Coronary artery (tissue), 2 donors: ENCODE measurements at places on chromosomes 16 and 17.

DNA sequence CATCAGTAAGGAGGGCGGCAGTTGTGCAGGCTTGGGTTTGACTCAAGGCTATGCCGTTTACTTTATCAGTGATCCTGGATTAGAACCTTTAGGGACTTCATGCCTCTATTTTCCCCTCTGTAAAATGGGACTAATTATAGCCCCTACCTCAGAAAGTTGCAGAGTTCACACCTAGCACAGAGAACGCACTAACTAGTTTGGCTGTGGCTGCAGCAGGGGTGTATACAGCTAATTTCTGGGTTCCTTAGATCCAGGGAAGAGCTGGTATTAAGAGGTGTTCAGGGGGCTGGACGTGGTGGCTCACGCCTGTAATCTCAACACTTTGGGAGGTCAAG is 267.3 kb downstream of the CPPED1 start:
- no peak for DNase-seq

- no peak for DNase-seq
These were observed 44.7 kb downstream of the PSME3IP1 start for GRCh38 chr16:57140931-57141668.

- no peak for DNase-seq
These were observed 71.0 kb downstream of the CDRT15 start for GRCh38 chr17:14165616-14166015.

- no peak for DNase-seq
These were observed 15.2 kb upstream of the SSTR5 start for GRCh38 chr16:1057252-1057932.

DNA sequence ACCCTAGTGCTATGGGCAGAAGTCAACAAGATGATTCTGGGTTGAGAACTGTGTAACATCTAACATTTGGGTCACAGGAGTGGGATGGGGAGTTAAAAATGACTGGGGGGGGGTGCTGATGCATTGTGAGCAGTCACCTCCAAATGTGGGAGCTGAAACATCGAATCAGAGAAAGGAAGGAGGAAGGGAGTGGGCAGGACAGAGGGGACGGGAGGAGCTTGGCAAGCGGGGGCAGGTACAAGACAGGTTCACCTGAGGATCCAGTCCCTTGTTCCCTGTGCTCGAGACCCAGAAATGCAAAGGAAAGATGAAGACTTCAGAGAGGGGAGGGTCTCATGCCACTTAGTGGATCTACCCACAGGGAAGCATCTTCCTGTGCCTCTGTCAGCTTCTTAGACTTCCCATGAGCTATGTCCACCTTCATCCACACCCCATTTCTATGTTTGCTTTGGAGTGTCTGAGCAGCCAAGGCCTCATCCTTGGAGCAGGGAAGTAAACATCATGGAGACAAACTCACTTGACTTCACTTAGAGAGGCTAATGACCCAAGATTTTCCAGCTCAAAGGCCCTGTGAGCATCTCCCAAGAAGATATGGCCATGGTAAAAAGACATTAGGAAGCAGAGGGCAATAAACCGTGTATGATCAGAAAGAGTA is 20.5 kb downstream of the SMPD3 start:
- DNase-seq: no peak

DNA sequence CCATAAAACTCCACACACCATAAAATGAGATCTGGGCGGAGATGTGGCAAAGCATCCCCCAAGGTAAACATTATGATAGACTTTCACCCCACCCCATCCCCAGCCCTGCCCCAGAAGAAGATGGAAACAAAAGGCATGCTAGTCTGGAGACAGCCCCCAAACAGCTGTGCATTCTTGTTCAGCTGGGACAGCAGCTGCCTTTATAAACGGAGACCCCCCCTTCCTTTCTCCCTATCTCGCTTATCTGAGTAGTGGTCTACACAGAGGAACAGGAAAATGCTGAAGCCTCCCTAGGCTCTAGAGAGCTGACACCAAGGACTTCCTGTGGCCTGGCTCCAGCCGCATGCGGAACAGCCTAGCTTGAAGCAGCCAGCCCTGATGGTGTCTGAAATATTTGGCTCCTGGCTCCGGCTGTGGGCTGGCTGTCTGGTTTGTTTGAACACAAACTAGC is 190.3 kb upstream of the ANKFN1 start:
- DNase-seq: no peak

DNA sequence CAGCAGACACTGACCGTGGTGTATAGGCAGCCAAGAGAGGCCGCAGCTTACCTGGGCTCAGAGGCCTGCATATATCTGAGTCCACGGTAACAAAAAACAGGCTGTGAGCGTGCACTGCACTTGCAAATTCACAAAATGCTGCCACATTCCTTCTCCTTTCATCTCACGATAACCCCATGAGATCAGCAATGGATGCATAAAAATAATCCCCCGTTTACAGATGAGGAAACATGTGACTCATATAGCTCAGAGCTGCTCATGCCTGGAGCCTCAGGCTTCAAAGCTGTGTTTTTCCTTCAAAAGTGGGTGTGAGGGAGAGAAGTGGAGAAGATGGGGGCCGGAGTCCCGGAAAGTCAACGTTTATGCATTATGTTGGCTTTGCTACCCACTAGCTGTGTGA is 118.3 kb upstream of the FOXF1 start:
- no peak for DNase-seq

GRCh38 chr17:15436473-15437302 is 30.7 kb downstream of the CDRT4 start:
- DNase-seq: no peak

- DNase-seq: no peak
These were observed 5.9 kb downstream of the CYB561 start for GRCh38 chr17:63440127-63440769.

GRCh38 chr16:18059577-18059976 is 277.0 kb downstream of the NPIPA8 start:
- DNase-seq: no peak

DNA sequence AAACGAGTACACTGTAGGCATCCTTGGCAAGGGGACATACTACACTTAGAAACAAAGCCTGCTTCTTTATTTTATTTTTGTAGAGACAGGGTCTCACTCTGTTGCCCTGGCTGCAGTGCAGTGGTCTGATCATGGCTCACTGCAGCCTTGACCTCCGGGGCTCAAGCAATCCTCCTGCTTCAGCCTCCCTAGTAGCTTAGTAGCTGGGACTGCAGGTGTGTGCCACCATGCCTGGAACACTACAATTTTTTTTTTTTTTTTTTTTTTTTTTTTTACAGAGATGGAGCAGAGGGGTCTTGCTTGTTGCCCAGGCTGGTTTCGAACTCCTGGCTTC is 78.2 kb downstream of the WIPI1 start:
- no peak for DNase-seq
